ENCODE measurements at places on chromosomes 13 and 19.
A peak's percentile ranks its signal among the peaks of the same experiment; 100 is the strongest.

GRCh38 chr19:6048793-6049405, 61.4 kb downstream of the RFX2 start:
- peak; percentile 59 for DNase-seq

- DNase-seq = no peak
Measured at GRCh38 chr13:100854006-100854405, 179.4 kb upstream of the TMTC4 start.

DNA sequence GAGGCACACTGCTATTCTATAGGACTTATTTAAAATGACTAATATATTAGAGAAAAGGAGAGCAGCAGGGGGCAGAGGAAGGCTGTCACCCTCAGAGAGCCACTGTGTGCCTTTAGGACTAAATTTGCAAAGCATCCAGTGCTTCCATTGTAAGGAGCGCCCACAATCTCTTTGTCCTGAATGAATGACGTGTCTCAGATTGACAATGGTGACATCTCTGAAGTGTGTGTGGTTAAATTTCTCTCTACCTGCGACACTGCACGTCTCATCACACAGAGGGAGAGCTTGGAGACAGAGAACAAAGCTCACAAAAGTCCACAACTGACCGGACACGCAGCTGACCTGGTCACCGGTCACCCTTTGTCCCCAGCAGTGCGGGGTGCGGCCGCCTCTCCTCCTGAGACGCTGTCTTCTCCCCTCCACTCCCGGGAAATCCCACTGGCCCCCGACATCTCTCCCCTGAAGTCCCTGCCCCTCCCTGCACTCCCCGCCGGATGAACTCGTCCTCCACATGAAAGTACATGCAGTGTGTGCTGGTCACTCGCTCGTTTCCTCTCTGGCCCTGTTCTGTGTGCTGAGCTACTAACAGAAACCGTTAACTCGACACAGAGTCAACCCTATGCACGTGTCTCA, 107.2 kb downstream of the RAB20 start:
- DNase-seq = no peak

- no peak for DNase-seq
Measured at GRCh38 chr19:3045191-3045590, 16.1 kb upstream of the TLE2 start.

- no peak for DNase-seq
Measured at GRCh38 chr13:31350560-31350959, 150.8 kb downstream of the B3GLCT start.
